ENCODE measurements at places on chromosomes 5 and 9.

DNA sequence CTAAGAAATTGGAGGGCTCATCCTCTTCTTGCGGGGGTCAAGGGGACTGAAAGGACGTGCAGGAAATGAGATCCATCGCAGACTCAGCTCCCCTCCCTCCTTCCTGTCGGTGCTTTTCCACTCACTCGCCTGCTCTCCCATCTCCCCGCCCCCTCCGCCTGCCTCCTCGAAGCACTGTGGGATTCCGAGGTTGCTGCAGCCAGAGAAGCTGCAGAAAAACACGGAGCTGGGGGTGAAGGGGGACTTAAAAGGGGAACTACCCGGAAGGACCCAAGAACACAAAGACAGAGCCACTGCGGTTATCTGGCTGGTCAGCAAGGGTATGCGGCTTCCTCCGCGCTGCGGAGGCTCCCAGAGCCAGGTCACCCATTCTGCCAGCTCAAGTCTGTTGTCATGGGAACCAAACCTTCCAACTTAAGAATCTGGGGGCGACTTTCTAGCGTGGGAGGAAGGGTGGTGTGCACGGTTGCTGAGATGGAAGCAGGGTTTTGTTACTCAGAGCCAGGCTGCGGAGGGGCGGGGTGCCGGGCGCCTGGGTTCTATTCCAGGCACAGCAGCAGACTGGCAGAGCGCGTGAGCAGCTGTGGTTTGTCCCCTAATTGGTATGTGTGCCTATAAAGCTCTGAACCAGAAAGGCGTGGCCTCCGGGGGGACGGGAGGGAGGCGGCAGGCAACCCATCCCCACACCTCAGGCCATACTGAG is 24.9 kb downstream of the PCDHGC5 start:
- DNase-seq: peak; percentile 89

GRCh38 chr5:132220491-132220890 is 7.2 kb downstream of the P4HA2 start:
- no peak for DNase-seq

DNA sequence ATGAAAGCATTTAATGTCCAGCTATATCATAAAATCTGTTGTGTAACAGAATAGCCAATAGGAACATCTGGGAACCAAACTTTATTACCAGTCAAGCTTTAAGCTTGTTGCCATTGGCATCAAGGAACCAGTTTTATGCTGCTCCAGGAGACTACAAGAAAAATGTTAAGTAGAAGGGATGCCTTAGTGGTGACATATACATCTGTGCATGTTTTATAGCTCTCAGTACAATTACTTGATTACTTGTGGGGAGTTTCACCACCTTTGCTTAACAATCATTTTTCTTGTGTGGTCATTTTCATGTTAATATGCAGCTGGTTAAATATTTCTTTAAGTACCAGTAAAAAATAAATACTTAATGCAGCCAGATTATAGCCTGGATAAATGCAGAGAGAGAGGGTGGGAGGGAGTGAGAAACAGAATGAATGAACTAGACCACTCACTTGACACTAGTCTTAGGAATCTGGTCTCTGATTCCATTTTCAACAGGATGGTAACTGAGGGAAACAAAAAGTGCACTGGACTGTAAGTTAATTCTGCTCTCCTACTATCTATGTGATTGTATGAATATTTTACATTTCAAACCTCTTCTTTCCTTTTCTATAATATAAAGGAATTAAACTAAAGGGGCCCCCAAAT is 35.7 kb upstream of the LURAP1L start:
- DNase-seq: no peak

GRCh38 chr9:97412626-97413385 is 910 bp downstream of the TDRD7 start:
- DNase-seq: peak; percentile 7

DNA sequence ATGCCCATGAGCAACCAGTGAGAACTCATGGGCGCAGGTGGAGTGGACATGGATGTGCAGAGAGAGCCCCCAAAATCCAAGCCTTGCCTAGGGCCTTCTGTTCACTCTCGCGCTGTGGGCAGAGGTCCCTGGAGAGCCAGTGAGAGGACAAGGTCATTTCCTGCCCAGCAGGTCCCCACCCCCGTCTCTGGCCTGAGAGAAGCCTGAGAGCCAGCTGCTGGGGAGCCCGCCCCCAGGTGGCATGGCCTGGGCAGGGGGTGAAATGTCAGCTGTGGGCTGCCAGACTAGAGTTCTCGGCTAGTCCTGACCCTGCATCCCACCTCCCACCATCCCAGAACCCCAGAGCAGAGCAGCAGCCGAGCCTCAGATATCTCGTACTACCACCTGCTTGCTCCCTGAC is 85.3 kb downstream of the BARX1 start:
- no peak for DNase-seq

DNA sequence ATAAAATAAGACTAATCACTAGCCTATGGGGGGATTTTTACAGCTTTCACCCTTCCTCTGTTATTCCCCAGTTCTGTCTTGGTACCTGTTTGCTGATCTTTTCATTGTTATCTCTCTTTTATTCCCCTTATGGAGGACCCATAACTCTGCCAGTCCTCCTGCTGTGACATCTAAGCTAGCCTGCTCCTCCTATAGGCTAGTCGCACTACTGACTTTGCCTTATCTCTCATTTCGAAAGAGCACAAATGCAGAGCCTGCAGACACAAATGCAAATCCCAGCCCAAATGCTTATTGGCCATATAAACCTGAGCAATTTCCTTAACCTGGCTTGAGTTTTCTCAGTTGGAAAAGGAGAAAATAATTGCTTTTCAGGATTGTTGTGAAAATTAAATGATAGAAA is 59.1 kb upstream of the CAMK4 start:
- no peak for DNase-seq
